MG63 (cell line): ENCODE measurements at places on chromosomes 5 and 9.

- no peak for DNase-seq
Observed at GRCh38 chr5:113673041-113673440, 159.5 kb downstream of the YTHDC2 start.

DNA sequence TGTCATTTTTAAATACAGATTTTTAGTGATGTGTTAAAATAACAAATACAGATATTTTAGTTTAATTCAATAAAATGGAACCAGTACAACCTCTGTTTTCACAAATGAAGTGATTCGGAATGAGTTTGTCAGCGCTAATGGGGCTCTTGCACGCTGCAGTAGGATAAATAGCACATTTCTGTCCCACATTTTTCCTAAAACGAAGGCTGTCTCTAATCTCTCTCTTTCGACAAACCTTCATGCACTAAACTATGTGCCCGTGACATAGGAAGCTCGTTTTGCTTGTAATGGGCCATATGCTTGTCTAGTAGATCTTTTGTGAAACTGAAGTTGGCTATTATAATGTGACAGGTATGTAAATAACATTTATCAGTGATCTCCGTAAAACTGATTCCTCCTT is 100.5 kb downstream of the INIP start:
- DNase-seq = no peak

DNA sequence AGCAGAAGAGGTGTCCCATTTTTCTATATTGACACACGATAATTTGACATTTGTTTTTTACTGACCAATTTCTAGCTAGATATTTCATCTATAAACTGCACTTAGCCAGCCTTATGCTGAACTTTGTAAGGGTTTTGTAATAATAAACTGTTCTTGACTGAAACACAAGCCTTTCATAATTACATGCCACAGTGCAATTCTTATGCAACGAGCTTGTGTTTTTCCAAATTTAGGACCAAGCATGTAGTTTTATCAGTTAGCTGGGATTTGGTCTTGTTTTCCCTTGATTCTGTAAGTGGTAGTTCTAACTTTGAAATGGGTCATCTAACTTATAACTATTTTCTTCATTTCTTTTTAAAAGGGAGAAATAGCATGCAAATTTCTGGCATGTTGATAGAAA is 1.3 kb upstream of the LURAP1L start:
- DNase-seq = no peak

DNA sequence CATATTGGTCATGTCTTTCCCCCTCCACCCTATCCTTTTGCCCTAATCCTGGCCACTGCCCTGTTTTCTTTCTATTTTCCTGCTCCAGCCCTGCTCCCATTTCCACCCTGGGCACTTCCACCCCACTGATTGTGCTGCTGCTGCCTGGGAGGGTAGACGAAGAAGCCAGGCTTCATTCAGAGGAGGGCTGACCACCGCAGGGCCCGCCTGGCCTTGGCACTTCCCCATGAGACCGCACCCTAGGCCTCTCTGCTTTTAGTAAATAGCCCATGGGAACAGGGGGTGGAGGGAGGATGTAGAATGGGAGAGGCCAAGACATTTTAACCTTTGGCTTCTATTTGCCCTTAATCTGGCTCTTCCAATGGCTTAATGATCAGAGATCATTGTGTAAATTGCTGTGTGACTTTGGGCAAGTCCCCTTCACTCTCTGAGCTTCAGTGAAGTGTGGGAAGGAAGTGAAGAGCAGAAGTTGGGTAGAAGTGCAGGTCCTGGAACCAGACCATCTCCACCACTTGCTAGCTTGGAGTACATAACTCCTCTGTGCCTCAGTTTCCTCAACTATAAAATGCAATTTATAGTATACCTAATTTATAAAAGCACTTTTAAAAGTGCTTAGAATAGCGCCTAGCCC is 13.6 kb upstream of the GPX3 start:
- DNase-seq = peak; percentile 55

GRCh38 chr5:28500511-28500910 is 1462.1 kb upstream of the CDH9 start:
- no peak for DNase-seq

DNA sequence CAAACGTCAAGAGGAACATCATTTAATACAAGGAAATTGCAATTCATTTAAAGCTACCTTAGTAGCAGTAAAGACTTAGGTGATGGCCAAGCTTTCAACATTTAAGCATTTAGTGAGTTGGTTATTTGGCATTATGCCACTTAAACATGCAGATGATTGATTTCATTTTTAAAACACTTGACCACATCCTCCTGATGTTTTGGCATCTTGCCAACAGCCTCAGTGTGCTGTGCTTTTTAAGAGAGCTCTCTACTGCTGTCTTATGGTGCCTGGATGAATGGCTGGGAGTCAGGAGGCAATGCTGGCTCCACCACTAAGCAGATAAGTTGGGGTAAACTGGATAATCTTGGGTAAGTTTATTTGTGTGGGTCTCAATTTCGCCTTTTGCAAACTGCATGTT is 364.5 kb downstream of the MAN2A1 start:
- DNase-seq = peak; percentile 45

DNA sequence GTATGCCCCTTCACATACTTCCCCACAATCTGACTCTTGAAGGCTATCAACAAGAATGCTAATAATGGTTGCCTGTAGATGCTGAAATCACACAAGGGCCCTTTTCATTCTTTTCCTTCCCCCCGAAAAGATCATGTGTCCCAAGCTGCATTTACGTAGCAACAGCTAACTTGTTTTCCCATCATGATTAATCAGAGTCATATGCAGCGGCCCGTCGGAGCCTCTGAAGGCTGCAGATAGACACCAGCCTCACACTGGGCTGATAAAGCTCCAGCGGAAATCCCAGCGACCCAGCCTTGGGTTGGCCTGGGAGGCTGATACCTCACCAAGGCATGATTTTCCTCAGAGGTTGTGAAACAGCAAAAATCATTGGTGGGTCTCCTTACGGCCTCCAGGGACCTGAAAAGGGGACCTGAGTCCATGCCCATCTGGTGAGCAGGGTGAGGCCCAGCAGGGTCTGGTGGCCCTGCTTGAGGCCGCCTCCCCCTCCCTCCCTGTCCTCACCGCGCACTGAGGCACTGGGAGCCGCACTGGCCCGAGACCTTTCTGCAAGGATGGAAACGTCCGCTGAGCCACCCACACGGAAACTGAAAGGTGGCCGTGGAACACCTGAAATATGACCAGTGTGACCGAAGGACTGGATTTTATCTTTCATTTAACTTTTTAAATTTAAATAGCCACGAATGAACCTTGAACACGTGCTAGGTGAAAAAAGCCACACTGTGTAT is 114.2 kb upstream of the PHYKPL start:
- no peak for DNase-seq

- DNase-seq = no peak
Observed at GRCh38 chr9:76901801-76902200, 4.1 kb downstream of the PRUNE2 start.

DNA sequence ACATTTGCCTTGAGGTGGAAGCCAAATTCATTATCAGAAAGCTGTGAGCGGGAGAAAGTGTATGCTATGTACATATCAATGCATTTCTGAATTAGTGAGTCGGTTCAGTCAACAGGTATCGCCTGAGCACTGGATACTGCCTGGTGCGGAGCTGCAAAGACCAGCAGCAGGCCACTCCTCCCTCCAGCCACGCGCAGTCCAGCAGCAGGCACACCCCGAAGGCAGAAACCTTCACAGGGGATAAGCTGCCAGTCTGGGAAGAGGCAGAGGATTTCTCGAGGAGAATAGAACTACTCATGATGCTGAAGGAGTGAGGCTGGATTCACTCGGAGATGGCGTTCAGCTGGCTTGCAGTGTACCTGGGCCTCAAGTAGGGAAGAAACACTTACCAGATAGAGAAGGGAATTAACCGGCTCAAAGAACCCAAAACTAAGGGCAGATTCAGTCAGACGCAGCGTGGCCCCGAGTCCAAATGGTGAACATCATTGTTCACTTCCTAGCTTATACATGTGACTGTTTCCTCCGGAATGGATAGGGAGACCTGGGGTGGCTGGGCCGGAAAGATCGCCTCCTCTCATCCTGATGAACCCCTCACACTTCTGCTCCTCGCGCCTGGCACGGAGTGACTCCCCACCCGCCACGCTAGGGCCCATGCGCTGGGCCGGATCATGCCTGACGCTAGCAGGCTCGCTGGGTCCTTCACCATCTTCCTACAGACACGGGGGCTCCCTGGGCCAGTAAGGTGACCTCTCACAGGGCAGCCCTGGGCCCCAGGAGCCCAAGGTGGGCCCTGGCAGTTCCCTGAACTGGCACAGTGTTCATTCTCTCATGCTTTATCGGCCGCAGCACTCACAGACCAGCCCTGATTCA is 78.1 kb upstream of the SPATA31C2 start:
- no peak for DNase-seq

DNA sequence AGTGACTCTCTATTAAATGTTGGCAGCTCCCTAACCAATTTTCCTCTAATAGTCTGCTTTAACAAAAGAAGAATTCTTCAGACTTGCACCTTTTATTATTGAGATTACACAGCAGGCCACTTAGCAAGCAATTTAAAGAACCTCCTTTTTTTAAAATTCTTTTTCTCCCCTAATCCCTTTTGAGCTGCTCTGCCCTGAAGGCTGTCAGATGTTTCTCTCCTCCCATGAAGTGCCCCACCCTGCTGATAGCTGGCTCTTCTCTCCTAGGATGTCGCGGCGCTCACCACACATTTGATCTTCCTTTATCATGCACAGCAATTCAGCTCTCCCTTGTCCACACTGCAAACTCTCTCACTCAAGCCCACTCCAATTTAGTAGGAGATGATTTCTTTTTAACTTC is 1471.1 kb upstream of the ACO1 start:
- DNase-seq = no peak

DNA sequence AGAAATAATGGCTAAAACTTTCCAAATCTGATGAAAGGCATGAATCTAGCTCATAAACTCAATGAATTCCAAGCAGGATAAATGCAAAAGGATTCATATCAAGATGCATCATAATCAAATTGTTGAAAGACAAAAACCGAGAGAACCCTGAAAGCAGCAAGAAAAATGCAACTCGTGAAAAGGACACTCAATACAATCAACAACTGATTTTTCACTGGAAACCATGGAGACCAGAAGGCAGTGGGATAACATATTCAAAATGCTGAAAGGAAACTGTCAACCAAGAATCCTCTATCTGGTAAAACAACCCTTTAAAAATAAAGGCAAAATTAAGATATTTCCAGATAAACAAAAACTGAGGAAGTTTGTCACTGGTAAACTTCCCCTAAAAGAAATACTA is 9.5 kb downstream of the FBXL17 start:
- DNase-seq = no peak

DNA sequence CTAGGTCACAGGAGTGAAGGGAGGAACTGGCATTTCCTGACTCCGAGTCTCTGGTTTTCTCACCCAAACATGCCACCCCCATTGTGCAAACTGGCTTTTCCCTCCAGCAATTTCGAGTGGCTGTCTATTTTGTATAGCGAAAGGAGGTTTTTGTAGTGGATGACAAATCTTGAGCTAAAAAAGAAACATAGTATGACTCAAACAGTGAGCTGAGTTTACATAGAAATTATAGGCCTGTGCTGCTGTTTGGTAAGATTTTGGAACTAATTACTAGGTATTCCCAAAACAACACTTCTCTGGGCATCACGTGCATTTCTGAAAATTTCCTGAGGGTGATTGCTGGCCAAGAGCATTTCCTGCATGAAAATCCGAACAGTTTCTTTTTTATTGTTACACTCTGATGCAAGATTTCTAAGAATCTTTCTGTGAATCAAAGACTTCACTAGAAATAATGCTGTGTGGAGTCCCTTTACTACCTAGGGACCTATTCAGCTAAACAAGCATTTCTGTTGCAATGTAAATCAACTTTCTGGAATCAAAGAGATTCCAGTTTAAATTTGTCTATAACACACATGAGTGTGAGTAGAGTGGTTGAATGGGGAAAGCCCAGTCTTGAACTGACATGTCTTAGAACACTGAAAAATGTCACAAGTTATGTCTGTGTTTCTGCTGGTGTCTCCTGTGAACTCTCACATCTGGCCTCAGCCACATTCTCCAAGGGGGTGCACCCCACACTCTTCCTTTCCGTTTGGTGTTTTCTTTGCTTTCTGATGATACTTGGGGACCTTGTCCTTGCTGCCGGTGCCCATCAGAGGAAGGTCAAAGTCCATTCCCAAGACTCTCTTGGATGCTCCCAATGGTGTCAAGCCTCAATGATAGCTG is 33.3 kb upstream of the DAPK1 start:
- peak; percentile 55 for DNase-seq

GRCh38 chr5:144779368-144779767 is 608.7 kb downstream of the KCTD16 start:
- no peak for DNase-seq

- DNase-seq = no peak
Observed at GRCh38 chr9:78031444-78031892, at the start of gene GNAQ. TSS of gene GNAQ (minus strand) at chr9:78031811. CDS start at chr9:78031235, 576 bp downstream.

- DNase-seq = no peak
Observed at GRCh38 chr5:143453720-143454119, 50.2 kb upstream of the NR3C1 start.

DNA sequence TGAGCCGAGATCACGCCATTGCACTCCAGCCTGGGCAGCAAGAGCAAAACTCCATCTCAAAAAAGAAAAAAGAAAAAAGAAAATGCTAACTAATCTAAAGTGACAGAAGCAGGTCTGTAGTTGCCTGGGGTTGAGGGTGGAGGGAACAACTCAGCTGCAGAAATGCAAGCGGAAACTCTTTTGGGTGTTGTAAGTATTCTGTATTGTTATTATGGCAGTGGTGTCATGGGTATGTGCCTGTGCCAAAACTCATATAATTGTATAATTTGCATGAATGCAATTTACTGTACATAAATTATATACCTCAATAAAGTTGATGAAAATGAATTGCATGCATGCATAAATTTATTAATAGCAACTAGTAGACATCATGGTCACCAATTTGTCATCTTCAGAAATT is 23.0 kb upstream of the RPS23 start:
- DNase-seq = no peak

- peak; percentile 88 for DNase-seq
Observed at GRCh38 chr5:171520300-171521174, 101.1 kb downstream of the FGF18 start.

- DNase-seq = no peak
Observed at GRCh38 chr9:106283769-106284168, 579.2 kb upstream of the ZNF462 start.

DNA sequence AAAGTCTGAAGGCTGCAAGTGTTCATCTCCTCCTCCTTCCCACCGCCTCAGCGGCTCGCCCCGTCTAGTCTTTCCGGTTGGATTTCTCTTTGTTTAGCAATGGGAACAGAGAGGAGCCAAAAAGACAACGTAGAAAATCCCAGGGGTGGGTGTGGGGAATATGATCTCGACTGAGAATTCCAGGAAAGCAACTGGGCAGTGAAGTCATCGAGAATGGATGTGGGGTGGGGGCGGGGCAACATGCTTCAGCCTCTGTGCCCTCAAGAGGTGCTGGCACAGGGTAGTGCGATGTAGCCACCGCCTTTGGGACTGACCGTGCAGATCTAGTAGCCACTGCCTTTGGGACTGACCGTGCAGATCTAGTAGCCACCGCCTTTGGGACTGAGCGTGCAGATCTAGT is 12.9 kb downstream of the MSX2 start:
- DNase-seq = no peak

- no peak for DNase-seq
Observed at GRCh38 chr5:56412601-56413379, 179.7 kb upstream of the ANKRD55 start.
